T follicular helper cell (primary cell): ENCODE measurements at places on chromosomes 2 and 18.

GRCh38 chr18:70645971-70646370 lies 357.1 kb downstream of the SOCS6 start:
- DNase-seq: no peak

DNA sequence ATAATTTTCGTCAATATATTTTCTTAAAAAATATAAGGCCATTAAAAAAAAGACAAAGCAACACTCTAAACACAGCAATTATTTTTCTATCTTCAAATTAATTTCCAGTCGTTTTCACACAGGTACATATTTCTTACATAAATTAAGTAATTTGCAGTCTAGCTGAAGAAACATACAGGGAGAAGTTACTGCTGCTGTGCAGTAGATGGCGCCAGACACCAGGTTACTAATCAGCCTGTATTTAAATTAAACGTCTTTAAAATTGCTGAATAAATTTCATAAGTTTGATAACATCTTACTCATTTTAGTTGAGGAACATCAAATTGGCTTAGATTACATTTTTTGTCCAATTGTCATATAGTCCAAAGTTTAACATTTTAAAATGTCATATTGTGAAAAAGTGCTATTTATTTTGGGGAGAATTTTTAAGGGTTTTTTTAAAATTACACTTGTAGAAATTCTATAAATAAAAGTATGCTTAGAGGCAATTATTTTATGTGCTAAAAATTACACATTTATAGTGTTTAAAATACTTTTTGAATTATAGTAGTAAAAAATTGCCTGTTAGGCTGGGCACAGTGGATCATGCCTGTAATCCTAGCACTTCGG lies 88.4 kb downstream of the PMAIP1 start:
- DNase-seq: peak; percentile 20

DNA sequence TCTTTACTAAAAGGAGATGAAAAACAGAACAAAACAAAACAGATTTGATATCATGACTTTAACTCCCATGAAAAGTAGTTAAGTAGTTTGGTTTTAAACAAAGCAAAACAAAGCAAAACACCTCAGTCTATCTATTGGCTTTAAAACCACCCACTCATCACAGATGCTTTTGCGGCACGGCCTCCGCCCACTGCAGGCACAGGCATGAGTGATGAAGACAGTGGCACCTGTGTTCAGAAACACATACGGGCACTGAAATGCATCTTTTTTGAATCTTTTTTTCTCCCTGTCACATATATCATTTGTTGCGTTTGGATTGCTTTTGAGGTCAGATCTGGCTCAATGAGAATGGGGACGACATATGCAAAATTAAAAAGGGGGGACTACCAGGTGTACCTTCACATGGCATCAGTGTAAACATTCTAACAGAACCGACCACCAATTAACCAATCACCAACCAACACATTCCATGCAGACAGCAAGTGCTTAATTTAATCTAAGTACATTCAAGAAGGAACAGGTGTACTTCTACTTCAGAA lies 147.4 kb upstream of the REV1 start:
- DNase-seq: no peak

- DNase-seq: no peak
Observed at GRCh38 chr18:55384551-55385275, 203.3 kb downstream of the TCF4 start.

GRCh38 chr2:226387499-226387942 lies 412.1 kb downstream of the IRS1 start:
- DNase-seq: no peak

GRCh38 chr2:46569061-46569560 lies 89.7 kb downstream of the TMEM247 start:
- no peak for DNase-seq

DNA sequence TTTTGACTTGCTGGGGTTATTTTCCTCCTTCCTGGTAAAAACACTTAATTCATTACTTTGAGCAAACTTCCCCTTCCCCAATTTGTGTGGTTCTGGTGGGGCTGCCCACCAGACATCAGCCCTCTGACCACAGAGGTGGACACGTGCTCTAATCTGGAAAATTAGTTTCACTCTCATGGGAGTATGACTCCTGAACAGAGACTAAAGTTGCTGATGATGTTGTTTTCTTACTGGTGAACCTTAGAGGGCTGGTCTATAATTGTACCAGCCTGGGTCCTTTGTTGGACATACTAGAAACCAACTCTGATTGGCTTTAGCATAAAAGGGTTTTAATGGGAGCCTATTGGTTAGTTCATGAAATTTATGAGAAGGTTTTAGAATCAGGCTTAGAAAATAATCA lies 54.1 kb upstream of the ACYP2 start:
- no peak for DNase-seq

DNA sequence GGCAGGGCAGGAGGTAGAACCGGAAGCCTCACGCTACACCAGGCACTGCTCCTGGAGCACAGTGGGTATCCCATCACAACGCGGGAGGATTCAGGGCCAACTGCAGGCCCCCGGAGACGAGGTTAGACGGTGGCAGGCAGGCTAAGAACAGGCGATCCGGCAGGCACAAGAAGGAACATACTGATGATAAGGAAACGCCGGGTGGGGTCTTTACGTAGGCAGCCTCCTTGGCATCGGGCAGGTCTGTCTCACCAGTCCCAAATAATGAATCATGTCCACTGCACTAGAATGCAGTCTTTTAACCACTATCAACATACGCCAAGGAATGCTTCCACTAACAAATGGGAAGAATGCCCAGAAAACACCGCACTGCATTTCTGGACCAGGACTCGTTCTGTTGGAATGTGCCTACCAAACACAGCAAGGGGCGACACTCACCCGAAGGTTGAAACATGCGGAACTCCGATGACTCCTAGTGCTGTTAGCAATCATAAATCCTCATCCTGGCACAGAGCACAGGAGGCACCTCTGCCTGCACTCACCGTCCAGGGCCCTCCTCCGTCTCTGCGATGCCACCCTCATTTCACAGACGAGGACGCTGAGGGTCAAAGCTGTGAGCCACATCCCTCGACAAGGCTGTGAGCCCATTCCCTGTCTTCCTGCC lies 35.2 kb downstream of the ZNF516 start:
- DNase-seq: no peak

GRCh38 chr2:51013933-51014526 lies 17.9 kb downstream of the NRXN1 start:
- no peak for DNase-seq

- no peak for DNase-seq
Observed at GRCh38 chr2:54290356-54291025, 34.5 kb upstream of the TSPYL6 start.

DNA sequence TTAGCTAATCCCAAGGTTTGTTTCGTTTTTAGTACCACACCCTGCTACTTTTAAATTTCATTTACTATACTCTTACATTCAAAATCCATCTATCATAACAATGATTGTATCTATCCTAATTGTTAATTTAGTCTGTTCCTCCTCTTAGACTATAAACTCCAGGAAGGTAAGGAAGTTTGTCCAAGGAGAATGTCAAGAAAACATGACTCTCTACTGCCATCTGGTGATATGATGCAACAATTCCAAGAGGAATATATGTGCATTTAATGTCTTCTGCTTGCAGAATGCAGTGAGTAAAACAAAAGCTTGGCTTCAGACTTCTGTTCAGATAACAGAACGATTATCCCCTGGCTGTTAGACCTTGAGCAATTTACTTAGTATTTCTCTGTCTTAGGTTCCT lies 1267.1 kb downstream of the LRP1B start:
- no peak for DNase-seq

DNA sequence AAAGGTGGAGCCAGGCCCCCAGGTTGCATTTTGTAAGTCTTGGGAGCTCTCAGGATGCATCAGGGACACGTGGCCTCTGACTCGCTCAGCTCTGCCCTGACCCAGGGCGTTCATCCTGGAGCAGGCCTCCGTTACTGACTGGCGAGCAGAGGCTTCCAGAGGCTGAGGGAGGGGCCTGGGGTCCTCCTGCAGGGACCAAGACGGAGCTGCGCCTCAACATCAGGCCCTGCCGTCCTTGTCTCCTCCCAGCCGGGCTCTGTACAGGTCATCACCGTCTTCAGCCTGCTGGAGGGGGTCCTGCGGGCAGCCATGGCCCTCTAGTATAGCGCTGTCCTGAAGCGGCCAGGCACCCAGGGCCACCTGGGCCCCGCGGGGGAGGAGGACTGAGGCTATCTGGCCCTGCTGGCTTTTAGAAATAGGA lies 10.2 kb upstream of the ALPP start:
- no peak for DNase-seq

DNA sequence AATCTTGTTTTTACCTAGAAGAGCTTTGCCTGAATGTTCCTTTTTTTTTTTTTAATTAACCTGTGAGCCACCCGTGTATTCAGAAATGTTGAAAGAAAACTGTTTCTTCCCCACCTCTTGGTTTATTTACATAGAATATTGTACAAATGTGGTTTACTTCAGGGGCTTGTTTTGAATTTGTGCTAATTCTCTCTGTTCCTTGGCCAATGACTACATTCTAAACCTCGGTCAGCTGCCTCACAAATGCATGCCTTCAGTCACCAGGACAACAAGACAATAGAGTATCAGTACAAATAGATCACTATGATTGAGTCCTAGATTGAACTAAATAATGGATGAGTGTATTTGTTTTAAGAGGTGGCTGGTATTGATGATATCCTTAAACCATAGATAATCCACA lies 36.0 kb downstream of the AGFG1 start:
- no peak for DNase-seq

DNA sequence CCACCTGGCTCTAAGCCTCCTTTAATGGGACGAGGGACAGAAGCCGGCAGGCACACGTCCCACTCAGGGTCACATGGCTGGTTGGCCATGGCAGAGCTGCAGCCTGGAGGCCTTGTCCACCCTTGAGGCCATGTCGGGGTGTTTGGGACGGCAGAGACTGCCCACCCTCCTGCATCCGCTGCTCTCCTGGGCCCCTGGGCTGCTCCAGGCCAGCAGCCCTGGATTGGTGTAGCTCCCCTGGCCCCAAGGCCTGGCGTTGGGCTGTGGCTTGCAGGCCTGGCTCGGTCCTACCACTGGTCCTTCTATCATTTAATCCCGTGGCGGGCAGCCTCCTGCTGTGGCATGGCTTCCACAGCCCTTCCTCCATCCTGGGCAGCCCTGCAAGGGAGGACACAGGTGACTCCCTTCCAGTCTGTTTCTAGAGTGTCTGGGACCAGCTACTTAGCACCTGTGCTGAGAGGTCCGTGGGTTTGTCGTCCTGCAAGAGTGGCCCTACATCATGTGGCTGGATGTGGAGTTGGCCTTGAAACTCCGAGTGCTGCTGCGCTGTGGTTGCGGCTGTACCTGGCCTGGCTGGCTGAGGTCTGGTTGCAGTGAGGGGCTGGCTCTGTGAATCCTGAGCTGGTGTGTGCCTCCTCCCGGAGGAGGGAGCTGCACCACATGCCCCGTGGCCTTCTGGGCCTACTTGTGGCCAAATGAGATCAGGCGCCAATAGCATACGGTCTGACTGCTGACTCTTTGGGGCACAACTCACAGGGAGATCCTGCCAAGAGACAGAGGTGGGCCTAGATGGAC lies 67.3 kb downstream of the SH3RF3 start:
- no peak for DNase-seq

DNA sequence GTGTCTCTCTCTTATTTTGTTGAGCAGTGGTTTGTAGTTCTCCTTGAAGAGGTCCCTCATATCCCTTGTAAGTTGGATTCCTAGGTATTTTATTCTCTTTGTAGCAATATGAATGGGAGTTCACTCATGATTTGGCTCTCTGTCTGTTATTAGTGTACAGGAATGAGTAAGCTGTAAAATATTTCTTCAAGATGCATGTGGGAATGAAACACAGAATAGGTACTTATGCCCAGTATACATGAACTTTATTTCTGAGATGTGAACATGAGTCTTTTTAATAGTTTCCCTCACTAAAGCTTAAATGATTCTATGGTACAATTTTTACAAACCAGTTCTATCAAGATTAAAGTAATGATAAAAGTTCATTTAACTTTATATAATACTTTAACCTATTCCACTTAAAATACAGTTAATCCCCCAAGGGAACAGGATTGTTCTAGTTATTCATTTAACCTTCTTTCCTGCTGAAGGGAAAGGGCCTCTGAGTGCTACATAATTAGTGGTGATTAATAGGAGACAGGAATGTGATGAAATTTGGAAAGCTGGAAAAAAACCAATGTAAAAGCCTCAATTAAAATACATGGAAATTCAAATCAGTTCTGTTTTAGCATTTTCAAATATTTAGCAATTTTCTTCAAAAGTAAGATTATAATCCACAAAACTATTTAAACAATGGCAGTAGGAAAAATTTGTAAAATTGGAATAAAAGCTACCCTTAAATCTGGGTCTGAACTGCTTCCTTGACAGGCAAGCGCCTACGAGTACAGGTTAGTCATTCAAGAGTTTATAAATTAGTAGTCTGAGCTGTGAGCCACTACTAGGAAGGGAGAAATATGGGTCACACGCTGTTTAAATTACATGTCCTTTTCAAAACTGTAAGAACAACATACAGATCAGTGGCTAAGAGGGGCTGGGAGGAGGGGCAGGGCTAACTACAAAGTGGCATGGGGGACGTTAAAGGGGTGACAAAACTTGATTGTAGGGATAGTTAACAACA lies 28.9 kb downstream of the SPIRE1 start:
- DNase-seq: no peak

GRCh38 chr2:156311976-156312375 lies 20.5 kb downstream of the NR4A2 start:
- DNase-seq: no peak
